ENCODE measurements at places on chromosomes 5 and 9.

DNA sequence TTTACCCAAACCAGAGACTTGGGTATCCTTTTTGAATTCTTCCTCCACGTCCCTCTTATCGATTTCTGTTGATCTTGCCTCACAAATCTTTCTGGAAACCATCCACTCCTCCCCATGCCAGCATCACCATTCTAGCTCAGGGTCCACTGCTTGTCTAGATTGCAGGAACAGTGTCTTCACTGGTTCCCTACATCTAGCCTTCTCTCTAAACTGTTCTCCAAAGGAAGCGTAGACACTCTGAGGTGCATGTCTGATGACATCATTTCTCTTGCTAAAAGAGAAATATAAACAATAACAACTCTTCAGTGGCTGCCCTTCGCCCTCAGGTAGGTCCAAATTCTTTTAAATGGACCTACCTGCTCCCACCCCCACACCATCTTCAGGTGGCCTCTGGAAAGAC lies 200.1 kb downstream of the DCP2 start:
- DNase-seq = no peak

DNA sequence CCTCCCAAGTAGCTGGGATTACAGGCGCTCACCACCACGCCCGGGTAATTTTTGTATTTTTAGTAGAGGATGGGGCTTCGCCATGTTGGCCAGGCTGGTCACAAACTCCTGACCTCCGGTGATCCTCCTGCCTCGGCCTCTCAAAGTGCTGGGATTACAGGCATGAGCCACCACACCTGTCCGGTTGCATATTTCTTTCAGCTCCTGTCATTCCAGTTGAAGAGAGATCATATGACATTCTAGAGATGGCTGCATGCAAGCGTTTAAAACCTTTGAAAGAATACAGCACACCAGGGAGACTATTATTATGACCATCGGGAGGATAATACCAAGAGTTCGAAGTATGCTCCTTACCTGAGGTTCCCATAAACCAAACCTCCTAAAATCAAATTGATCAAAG lies 9.6 kb upstream of the NIM1K start:
- DNase-seq = no peak

GRCh38 chr9:78493166-78493742 lies 196.3 kb downstream of the PSAT1 start:
- DNase-seq = no peak

GRCh38 chr5:150393096-150393645 lies 19.5 kb downstream of the CD74 start:
- no peak for DNase-seq

DNA sequence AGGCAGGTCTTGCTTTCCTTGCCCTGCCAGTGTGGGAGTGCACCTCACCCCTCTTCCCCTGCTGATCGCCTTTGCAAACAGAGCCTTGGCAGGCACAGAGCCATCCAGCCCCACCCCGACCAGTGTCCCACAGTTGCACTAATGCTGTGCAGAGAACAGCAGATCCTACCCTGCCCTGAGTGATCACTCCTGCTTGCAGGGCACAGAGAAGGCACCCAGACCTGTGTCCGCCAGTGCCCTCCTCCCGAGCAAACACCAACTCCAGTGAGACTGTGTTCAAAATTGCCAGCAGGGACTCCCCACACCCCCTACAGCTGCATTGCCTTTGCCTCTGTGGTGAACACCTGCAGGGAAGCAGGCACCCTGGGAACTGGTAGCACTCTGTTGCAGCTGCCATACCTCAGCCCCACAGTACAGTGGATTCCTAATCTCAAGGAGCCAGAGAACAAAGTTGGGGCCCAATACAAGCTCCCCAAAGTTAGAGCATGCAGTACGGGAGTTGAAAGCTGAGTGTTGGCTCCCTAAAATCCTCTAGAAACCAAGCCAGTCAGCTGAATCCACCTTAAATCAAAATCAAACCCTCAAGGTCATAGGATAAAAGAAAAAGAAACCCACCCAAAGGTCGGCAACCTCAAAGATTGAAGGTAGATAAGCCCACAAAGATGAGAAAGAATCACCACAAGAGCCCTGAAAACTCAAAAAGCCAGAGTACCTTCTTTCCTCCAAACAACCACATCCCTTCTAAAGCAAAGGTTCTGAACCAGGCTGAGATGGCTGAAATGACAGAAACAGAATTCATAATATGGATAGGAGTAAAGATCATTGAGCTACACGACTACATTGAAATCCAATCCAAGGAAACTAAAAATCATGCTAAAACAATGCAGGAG lies 92.9 kb upstream of the PIK3R1 start:
- no peak for DNase-seq

GRCh38 chr9:98763986-98764745 lies 32.2 kb downstream of the ANKS6 start:
- DNase-seq = peak; percentile 10

- DNase-seq = no peak
Measured at GRCh38 chr9:136875155-136875554, 9.0 kb upstream of the EDF1 start.

DNA sequence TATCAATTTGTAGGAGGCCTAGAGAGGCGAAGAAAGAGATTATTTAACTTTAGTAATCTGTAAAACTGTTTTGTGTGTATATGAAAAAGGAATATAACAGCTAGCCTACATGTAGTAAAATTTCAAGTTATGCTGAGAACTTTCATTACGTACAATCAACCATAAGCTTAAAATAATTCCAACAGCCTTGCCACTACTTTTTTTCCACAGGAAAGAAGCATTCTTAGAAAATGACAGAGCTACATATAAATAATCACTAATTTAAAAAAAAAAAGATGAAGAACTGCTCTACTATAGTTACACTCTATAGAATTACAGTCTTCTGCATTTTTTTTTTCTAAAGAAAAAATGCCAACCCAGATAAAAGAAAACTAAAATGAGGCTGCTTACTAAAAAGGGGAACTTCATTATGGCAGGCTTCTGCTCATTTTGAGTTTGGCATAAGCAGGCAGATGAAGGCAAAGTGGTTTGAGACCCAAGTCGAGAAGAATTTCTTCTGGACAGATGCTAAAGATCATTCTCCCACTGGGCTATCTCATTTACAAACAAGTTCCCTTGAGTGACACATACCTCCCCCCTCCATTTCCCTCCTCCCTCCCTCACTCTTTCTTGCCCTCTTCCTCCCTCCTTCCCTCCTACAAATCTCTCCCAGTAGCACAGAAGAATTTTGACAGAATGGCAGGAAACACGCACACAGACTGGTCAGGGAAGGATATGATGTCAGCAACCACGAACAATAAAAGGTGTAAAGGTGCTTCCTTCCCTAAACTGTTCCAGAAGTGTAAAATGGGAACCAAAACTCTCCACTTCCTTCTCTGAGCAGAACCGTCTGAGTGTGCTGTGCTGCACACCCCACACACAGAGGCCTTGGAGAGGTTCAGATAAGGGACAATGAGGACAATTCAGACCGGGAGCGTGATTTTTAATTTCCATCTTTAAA lies 56.1 kb downstream of the MEF2C start:
- peak; percentile 51 for DNase-seq

GRCh38 chr5:75931175-75931574 lies 152.0 kb upstream of the SV2C start:
- DNase-seq = no peak

DNA sequence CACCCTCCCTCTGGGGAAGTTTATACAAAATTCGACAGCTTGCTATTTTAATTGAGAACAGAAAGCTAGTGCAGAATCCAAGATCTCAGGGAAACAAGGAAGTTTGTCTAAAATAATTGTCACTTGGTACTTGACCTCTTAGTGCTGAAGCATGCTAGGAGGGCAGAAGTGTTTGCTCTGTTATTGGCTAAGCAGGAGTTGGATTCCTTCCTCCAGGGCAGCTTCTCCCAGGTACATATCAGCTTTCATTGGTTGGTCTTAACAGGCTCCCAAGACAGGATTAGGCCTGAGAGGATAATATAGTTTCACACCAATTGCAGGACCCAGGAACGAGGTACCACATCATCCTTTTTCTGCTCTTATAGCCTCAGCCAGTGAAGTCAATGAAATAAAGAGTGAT lies 432.8 kb downstream of the IRX1 start:
- DNase-seq = no peak

GRCh38 chr5:161421067-161421466 lies 125.5 kb downstream of the GABRB2 start:
- no peak for DNase-seq

GRCh38 chr5:176722757-176723156 lies 75.5 kb downstream of the TSPAN17 start:
- DNase-seq = no peak

- DNase-seq = peak; percentile 49
Measured at GRCh38 chr5:157290156-157290980, 24.4 kb downstream of the CYFIP2 start.

DNA sequence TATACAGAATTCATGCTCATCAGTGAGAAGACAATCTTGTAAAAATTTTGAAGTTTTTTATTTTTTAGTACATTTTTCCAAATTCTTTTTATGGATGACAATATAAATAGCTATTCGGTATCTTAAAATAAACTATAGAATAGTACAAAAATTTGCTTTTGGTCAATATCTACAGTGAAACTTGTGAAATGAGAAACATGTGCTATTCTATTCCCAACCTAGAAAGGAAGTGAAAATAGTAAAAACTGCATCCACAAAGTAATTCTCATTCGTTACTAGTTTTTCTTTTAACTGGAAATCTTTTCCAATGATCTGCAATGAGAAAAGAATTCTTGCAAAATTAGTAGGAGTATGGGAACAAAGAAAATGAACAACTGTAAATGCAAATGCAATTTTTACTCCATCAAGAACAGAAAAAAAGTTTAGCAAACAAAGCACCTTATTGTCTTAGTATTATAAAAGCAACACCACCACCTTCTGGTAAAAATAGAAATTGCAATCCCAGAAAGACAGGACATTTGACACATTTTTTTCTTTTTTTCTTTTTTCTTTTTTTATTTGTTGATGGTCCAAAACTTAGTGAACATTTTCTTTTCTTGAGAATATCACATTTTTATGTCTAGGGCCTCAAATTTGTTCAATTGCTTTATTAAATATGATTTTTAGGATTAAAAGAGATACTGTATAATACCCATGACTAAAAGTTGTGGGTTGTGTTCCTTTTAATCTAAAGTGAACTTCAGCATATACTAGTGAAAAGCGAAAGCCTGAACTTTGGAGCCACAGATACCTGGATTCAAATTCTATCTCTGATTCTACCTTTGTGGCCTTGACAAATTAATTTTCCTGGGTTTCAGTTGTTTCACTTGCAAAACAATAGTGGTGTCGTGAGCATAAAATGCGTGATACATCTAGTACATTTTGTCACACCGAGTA lies 72.3 kb downstream of the SLCO4C1 start:
- peak; percentile 13 for DNase-seq

- DNase-seq = no peak
Measured at GRCh38 chr9:112861638-112862555, 28.8 kb downstream of the SLC46A2 start.

DNA sequence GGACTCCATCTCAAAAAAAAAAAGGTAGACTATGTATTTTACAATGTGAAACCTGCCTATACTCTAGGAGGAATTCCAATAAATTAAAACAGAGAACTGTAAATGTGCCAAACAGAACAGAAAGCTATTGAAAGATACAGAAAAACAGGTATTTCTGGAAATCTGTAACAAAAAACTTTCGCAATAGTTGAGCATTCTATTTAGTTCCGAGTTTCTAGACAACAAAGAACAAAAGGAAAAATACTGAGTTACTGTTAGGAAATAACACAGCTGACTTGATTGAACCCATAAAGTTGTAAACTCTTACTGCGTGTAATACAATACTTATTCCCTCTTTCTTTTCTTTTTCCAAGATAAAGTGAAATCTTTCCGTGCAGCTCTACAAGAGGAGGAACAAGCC lies 18.6 kb downstream of the DIMT1 start:
- DNase-seq = peak; percentile 10

GRCh38 chr5:126139773-126140172 lies 283.4 kb upstream of the GRAMD2B start:
- DNase-seq = peak; percentile 53

- no peak for DNase-seq
Measured at GRCh38 chr5:177520916-177521513, 4.3 kb upstream of the DDX41 start.

- peak; percentile 43 for DNase-seq
Measured at GRCh38 chr9:4837261-4838188, 44.8 kb downstream of the RCL1 start.

DNA sequence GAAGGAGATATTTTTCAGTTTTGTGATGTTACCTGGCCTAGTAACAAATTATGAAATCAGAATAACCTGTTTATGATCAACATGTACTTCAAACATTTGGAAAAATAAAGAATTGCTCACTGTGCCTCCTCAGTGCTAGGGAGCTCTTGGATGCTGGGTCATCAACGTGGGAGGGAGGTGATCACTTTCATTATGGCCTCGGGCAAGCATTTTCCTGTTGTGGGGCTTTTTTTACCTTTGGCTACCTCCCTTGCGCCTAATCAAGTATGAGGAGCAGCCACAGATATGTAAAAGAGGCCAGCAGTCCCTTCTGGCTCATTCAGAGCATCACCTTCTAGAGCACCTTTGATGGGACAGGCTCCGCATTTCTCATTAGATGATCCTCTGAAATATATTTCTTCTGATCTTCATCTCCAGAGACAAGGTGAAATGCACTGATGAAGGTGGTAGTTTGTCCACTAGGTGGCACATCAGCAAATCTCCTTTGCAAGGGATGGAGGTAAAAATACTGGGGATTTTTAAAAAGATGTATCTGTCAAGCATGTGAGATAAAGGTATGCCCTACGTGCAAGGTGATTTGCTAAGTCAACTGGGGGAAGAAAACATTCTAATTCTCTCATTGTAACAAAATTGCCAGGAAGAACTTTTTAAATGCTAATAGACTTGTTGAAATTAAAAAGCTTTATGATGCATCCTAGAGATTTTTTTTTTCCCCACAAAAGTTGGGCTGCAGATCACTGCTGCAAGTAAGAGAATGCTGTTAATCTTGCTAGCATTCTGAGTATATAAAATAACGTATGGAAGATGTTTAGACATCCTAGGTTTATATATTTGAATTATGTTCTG lies 218.2 kb downstream of the MAST4 start:
- DNase-seq = peak; percentile 80

DNA sequence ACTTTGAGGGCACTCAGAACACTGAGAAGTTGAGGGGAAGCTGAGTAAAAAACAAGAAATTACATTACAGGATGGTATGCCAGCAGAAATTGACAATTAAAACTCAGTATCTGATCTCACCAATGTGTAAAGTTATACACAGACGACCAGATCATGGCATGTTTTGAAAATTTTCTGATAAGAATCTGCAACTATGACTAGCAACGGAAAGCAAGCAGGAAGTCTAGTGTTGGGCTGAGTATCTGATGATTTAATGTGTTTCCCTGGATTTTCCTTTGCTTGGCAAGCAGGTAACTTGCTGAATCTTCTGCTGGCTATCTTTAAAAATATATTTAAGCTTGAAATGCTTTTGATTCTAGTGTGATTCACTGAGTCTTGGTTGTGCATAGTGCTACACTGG lies 5.2 kb upstream of the GCNT4 start:
- DNase-seq = no peak

DNA sequence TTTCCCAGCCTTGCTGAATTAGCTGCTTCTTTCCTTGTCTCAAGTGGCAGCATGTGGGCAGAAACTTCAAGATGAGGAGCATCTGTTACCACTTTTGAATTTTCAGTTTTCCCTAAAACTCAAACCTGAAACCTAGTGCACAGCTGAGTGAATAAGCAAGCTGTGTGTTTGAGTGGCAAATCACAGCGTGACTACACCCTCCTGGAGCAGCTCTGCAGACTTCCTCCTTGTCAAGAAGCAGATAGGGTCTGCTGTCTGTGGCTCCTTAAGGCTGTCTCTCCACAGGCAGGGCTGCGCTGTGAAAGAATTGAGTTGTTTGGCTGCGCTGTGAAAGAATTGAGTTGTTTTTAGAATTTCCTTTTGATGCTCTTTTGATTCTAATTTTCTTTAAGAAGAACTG lies 179.7 kb upstream of the HAPLN1 start:
- no peak for DNase-seq

- DNase-seq = no peak
Measured at GRCh38 chr9:27436234-27436633, 87.9 kb upstream of the IFNK start.

Measured in adipocyte (in vitro differentiated cells).